ENCODE measurements at places on chromosomes 3 and 15. TPM values are rescaled to one million over a fixed set of nuclear protein-coding genes. Genes with fewer than 3 reads are reported as not detected.

DNA sequence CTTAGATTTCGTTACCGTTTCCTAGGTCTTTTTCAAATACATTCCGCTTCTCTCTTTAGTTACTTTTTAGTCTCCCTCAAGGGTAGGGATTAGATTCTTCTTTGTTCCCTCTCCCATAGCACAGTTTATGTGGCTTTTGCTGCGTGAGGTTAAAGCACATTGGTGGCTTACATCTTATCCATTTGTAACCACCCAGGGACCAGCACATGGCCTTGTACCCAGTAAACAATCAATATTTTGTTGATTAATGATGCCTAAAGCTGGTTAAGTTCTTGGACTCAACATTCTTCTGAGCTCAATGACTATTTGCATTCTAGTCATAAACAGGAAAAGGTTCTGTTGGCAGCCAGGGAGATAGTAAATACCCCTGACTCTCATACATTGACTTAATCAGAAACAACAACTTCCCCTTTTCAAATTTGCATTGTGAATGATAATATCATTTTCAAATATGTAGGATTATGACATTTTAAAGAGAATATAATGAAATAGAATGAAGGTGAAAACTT lies 60.2 kb downstream of the CACNA1D start:
- no peaks in the 10 kb centered on the region for H3K27me3 ChIP-seq
- H3K27ac ChIP-seq, result no peak overlapping the region
- DNase-seq, result no peak
- H3K36me3 ChIP-seq, result no peaks in the 10 kb centered on the region
- H3K4me3 ChIP-seq, result no peak overlapping the region

DNA sequence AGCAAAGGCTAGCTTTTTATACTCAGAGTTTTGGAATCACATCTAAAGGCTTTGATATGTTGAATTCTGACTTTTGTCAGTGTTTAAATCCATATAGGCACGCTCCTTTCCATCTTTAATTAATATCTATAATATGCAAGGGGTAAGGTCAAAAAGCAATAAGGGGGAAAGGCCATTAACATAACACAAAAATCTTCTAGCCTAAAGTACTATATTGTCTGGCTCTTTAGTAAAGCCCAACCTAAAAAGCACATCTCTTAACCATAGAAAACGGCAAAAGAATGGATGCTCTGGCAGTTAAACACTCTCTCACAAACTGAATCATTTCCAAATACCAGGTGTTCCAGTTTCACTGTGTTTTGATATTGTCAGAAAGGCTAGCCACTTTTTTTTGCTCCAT lies 76.4 kb downstream of the EFL1 start:
- no peak overlapping the region for H3K27ac ChIP-seq
- no peaks in the 10 kb centered on the region for H3K27me3 ChIP-seq
- H3K36me3 ChIP-seq, result no peaks in the 10 kb centered on the region
- H3K4me1 ChIP-seq, result peaks cover 23% of the 10 kb centered on the region
- no peak overlapping the region for H3K4me3 ChIP-seq

DNA sequence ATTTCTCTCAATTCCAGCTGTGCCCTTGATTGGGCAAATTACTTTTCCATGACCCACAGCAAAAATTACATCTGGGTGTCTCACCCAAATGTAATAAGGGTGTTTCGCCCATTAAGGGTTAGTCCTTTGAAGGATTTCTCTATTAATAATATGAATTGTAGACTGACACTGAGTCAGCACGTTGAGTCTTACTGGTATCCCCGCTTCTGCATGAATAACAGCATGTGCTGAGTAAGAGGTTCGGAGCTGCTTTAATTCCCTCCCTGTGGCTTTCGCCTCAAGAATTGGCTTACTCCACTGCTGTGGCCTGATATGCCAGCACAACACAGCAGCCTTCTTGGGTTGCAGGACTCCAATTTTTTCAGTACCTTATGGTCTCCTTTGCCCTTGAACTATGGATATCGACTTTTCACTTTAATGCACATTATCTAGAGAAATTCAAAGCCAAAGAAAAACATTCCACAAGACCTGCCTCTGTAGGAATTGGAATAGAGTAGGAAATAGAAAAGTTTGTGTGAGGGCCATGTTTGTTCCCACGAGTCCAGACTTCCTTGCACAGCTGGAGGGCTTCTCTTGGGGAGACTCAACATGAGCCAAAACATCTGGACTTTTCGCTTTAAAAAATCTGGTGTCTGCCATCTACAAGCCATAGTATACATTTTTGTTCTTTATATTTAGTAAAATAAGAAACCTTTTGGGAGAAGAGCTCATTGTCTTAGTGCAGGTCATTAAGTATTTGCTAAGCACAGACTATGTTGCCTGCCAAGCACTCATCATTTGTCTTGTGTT lies 20.7 kb upstream of the ERC2 start:
- H3K4me3 ChIP-seq, result no peak overlapping the region
- no peaks in the 10 kb centered on the region for H3K36me3 ChIP-seq
- DNase-seq, result no peak
- no peaks in the 10 kb centered on the region for H3K4me1 ChIP-seq
- H3K27ac ChIP-seq, result no peak overlapping the region

The CLRN1 gene
- not detected for total RNA-seq

DNA sequence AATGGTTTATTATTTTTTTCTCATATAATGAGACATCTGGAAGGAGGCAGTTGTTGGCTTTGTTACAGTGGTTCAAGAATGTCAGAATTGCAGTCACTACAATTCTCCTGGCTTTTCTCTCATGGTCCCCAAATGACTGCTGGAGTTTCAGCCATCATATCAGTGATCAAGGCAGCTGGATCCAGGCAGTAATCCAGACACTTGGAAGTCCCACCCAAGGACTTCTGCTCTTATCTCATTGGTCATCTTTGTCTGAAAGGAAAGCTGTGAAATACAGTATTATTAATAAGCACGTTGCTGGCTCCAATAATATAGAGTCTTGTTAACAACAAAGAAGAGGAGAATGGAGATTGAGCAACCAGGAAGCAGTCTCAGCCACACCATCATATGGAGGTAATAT lies 22.9 kb upstream of the MED12L start:
- H3K27ac ChIP-seq, result no peak overlapping the region
- no peak overlapping the region for H3K4me3 ChIP-seq
- no peaks in the 10 kb centered on the region for H3K36me3 ChIP-seq
- DNase-seq, result peak; percentile 8
- H3K27me3 ChIP-seq, result 0 out of 2 replicates have a peak, but pooled peaks cover 6% of the 10 kb centered on the region
- H3K4me1 ChIP-seq, result no peaks in the 10 kb centered on the region

- no peaks in the 10 kb centered on the region for H3K27me3 ChIP-seq
- DNase-seq, result no peak
- no peaks in the 10 kb centered on the region for H3K36me3 ChIP-seq
- no peaks in the 10 kb centered on the region for H3K4me1 ChIP-seq
- no peak overlapping the region for H3K27ac ChIP-seq
Observed at GRCh38 chr3:53464424-53464823, 30.0 kb upstream of the CACNA1D start.

- no peaks in the 10 kb centered on the region for H3K4me1 ChIP-seq
- no peak for DNase-seq
- no peak overlapping the region for H3K4me3 ChIP-seq
Observed at GRCh38 chr15:20340931-20341661, 200.5 kb downstream of the GOLGA6L6 start.

DNA sequence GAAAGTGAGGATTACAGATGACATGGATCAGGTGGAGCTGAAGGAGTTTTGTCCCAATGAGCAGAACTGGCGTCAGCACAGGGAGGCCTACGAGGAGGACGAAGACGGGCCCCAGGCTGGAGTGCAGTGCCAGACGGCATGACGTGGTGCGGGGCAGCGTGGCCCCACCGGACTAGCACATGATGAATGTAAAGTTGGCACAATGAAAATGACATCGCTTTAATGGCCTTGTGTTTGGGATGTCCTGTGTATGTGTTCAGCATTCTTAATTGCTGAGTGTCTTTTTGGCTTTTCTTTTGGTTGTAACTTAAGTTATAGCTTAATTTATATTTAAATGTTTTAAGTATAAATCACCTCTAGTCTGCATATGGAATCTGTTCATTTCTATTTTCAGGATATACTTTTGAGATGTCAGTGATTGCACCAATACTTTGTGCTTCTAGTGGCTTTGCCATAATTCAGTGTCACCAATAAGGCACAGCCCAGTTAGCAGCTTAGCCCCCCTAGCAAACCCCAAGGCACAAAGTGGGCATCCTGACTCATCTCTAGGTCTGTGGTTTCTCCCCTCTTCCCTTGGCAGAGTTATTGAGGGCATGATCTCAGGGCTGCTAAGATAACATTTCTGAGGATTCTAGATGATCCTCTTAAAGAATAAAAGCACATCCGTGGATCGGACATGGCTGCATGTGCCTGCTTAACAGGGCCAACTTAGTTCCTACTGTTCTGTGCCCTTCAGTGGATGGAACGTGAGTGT lies 16.1 kb downstream of the DNAJA4 start:
- no peaks in the 10 kb centered on the region for H3K27me3 ChIP-seq
- peaks cover 7% of the 10 kb centered on the region for H3K36me3 ChIP-seq
- DNase-seq, result no peak
- H3K27ac ChIP-seq, result no peak overlapping the region
- no peaks in the 10 kb centered on the region for H3K4me1 ChIP-seq
- H3K4me3 ChIP-seq, result no peak overlapping the region

DNA sequence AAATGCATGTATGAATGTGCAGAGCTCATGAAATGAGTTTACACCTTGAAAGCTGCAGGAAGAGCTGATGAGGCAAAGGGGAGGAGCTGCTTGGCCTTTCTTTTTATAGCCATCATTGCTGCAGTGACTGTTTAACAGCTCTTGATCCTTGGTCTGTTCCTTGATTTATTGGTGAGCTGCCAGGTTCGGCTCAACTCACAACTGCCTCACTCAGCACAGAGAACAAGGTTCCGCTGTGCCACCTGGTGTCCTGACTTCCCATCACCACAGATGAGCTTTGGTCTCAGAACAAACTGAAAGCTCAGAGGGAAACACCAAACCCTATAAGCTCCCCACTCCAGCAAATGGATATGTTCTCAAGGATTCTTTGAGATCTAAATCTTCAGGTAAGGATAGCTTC lies 626.1 kb downstream of the MAGI1 start:
- H3K4me3 ChIP-seq, result no peak overlapping the region
- no peaks in the 10 kb centered on the region for H3K27me3 ChIP-seq
- H3K36me3 ChIP-seq, result no peaks in the 10 kb centered on the region
- H3K27ac ChIP-seq, result no peak overlapping the region
- DNase-seq, result no peak

DNA sequence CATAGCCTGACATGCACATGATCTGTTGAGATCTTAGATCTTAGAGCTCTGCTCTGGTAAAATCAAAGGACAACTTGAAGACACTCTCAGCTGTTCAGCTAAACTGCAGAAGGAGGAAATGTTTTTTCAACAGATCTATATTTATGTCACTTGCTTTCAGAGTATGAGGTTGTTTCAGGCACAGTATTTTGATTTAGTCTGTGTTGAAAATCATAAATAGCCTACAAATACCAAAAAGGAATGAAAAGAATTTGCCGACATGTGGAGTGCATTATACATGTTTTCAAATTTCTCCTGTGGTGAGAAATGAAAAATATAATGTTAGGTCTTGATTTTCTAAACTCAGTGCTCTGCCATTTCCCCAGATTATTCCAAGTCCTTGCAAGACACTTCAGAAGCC lies 1118.4 kb downstream of the TBL1XR1 start:
- H3K27ac ChIP-seq, result no peak overlapping the region
- H3K27me3 ChIP-seq, result no peaks in the 10 kb centered on the region
- DNase-seq, result peak; percentile 30

Data from GM23248 (cell line).